Thoracic aorta (tissue), 2 donors: ENCODE measurements at places on chromosomes 7 and 10. TPM values are rescaled to one million over a fixed set of nuclear protein-coding genes. Genes with fewer than 3 reads are reported as not detected.

Gene ESYT2
- 218 TPM for total RNA-seq

Gene AS3MT
- total RNA-seq = 5.6 TPM

DNA sequence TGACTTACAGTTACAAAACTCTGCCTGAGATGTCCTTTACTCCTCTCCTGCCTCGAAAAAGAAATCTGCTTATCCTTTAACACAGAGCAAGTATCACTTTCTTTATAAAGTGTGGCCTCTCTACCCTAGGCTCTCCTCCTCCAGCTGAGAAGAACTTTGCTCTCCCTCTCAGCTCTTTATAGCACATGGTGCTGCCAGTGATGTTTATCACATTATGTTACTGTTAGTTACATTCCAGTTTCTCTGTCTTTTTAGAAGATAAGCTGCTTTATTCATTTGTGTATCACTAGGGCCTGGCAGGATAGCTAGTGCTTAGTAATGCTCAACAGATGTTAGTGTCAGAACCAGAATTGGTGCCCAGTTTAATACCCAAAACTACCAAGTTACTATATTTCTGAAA lies 41.1 kb upstream of the TMEM229A start:
- DNase-seq = no peak

GRCh38 chr10:93554316-93554663 lies 12.2 kb upstream of the FFAR4 start:
- no peak for DNase-seq

Gene OR2F1
- total RNA-seq = not detected

DNA sequence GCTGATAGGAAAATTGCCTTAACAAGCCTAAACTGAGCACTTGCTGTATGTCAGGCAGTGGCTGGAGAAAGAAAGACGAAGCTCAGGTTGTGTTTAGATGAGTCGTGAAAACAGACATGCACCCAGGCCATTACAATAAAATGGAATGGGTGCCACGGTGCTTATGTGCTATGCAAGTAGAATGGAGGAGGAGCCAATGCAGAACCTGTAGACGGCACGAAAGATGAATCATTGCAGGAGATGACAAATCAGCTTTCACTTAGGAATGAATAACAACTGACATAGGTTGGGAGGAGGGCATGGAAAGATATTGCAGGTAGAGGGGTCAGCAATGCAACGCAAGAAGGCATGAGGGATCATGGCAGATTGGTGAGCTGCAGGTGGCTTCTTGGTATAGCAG lies 61.2 kb upstream of the ARHGAP21 start:
- DNase-seq = no peak

DNA sequence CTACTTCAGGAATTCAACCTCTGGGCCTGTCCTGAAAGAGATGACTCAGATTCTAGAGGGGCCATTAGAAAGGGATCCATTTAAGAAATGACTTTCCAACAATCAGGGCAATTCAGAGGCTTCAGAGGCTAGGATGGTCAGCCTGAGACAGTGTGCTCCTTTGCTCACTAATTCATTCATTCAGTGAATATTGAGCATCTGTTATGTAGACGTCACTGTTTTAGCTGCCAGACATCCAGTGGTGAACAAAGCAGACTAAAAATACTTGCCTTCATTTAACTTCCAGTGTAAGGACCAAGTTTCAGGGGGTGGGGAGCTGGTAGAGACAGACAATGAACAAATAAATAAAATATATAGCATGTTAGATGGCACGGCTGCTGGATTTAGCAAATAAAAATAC lies 1.6 kb downstream of the KIAA1217 start:
- no peak for DNase-seq

Gene BRAF
- 31.5 TPM for total RNA-seq

GRCh38 chr7:140485500-140486265 lies 6.4 kb upstream of the MKRN1 start:
- DNase-seq = no peak

Gene MSMB
- not detected for total RNA-seq

Gene SSBP1
- total RNA-seq = 157 TPM

- DNase-seq = no peak
These were observed 7.7 kb upstream of the CPA1 start for GRCh38 chr7:130372402-130373165.

DNA sequence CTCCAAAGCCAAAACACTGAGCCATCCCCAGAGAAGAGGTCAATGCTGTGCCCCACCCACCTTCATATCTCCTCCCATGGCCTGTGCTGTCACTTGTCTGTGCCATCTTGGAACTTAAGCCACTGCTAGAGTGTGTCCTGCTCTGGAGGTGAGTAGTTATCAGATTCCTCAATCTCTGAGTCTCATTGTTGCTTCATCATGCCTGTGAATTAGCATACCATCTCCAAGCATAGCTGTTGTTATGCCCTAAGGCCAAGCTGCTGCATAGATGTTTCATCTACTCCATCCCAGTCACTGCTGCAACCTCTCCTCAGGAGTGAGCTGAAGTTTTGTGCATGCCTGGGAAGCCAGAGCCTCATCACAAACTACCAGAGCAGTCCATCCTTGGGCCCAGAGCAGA lies 349.0 kb downstream of the ZWINT start:
- no peak for DNase-seq

Gene AZGP1
- 2.3 TPM for total RNA-seq

GRCh38 chr10:11795101-11795920 lies 27.8 kb upstream of the PROSER2 start:
- no peak for DNase-seq

Gene PPP1R9A
- 5.7 TPM for total RNA-seq

GRCh38 chr10:18683427-18683826 lies 24.2 kb downstream of the ARL5B start:
- DNase-seq = no peak

Gene OR2A5
- not detected for total RNA-seq

DNA sequence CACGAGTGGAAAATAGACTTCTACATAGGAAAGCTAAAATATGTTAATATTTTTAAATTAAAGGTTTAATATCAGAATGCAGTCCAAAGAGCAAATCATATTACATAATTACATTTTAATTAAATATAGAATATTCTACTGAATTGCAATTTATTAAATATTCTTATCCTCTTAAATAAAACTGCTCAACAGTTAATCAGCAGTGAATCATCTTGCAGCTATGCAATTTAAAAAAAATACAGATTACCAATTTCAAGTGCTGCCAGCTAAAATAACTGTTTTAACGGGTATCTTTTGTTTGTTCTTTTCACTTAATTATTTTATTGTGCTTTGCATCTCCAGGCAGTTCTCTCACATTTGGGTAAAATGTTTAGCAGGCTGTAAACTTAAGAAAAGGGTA lies 82.2 kb downstream of the ZNRF2 start:
- no peak for DNase-seq

GRCh38 chr10:33337326-33337957 lies 3.0 kb upstream of the NRP1 start:
- DNase-seq = no peak

Gene GCK
- 1.6 TPM for total RNA-seq

Gene CALML5
- not detected for total RNA-seq

DNA sequence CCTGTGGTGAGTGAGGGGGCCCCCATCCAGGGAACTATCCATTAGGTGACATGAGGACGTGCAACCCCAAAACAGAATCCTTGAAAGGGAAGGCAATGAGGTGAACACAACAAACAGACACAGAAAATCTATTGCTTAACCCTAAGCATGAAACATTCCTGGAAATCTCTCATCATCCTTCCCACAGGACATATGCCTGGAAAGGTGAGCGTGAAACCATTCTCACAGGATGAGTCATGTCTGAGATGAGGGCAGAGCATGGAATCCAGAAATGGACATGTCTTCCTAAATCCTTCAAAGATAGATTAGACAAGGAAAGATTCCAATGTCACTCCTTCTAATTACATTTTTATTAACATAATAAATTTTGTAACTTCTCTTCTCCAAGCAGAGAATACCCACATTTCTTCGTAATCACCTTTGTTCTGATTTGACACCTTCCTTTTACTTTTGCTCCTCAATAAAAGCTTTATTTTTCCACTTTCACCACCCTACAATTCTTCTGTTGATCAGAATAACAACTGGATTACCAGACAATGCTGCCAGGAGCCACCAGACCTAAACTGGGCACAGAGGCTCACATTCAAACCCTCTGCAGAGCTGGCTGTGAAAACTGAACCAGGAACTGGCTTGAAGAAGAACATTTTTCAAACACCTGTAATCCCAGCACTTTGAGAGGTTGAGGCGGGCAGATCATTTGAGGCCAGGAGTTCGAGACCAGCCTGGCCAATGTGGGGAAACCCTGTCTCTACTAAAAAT lies 67.2 kb downstream of the COBL start:
- no peak for DNase-seq

DNA sequence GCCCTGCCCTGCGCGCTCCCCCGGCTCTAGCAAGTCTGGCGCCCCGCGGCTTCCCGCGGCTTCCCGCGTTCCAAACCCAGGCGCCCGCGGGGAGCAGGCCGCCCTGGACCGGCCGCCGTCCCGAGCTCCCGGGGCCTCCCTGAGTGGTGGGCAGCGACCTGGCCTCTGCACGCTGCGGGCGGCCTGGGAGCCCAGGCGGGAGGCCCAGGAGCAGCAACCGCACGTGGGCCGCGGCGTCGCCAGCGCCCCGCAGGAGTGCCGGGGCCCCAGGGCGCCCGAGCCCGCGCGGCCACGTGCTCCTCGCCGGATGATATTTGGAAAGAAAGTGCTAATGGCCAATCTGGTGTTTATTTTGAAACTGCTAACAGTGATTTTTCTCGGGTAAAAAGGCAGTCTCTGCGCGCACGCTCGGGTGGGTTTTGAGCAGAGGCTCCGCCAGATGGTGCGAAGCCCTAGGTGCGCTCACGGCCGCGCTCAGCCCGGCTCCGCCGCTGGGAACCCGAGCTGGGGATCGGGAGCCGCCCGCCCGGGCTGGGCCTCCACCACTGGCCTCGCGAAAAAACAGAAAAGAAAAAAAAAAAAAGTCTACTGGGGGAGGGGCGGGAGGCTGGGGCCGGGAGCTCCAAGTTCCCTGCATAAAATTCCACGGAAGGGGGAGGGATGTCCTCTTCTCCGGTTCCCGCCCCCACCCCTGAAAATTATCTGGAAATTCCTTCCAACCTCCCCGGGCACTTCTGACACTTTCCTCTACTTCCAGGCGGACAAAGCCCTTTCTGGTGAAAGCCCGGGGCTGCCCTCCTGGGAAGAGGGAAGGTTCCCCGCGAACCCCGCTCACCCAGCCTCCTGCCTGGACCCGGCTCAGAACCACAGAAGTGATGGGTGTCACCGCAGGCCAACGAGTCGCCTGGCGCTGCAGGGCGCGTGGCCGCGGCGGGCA lies 4.3 kb downstream of the EBF3 start:
- DNase-seq = no peak

DNA sequence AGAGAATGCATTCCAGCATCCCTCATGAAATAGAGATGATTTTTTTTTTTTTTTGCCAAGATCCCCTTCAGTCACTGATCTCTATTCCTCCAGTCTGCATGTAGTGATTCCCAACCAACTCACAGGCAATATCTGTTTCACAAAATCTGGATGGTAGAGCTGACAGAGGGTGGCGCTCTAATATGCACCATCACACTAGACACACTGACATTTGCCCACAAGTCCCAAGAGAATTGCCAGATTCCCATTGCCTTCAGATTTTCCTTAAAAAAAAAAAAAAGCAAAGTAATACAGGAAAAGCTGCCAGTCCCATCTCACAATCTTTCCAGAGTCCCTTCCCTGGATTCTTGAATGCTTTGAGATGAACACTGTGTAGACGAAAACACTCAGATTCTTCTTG lies 301.0 kb downstream of the SORCS1 start:
- no peak for DNase-seq

DNA sequence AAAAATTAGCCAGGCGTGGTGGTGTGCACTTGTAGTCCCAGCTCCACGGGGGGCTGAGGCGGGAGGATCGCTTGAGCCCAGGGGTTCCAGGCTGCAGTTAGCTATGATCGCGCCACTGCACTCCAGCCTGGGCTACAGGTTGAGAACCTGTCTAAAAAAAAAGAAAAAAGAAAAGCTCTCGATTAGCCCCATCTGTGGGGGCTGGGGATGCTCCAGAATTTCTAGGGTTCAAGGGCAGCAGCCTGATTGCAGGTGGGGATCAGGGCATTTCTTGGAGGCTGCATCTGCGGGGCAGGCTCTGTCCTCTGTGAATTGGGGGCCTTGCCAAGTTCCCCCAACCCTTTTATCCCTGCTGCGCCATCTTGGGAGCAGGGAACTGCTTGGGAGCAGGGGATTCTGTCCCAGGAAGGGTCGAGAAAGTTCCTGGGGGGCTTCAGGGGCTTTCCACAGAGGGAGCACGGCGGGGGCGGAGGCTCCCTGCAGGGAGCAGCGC lies 651 bp upstream of the ARPC1A start:
- no peak for DNase-seq

- DNase-seq = no peak
These were observed 35.4 kb downstream of the C7orf25 start for GRCh38 chr7:42876182-42877068.

GRCh38 chr10:109894516-109894915 lies 28.8 kb downstream of the XPNPEP1 start:
- peak; percentile 31 for DNase-seq

- no peak for DNase-seq
These were observed 123.6 kb downstream of the OAT start for GRCh38 chr10:124294811-124295770.

GRCh38 chr10:117448802-117449201 lies 73.6 kb upstream of the PDZD8 start:
- DNase-seq = no peak

DNA sequence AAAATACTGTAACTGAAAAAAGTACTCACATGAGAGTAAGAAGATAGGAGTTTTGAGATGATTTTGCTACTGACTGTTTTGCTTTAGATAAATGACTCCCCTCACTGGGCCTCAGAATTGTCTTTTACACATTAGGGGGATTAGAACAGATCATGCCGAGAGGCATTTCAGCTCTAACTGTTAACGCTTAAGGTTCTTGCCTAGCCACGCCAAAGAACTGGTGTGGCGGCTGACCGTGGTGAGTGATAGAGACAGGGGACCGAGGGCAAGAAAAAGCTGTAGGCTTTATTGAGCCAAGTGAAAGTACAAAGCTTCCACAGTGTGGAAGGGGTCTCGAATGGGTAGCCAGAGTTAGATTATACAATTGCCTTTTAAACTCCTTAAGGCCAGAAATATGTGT lies 368.5 kb upstream of the MYO3A start:
- no peak for DNase-seq

DNA sequence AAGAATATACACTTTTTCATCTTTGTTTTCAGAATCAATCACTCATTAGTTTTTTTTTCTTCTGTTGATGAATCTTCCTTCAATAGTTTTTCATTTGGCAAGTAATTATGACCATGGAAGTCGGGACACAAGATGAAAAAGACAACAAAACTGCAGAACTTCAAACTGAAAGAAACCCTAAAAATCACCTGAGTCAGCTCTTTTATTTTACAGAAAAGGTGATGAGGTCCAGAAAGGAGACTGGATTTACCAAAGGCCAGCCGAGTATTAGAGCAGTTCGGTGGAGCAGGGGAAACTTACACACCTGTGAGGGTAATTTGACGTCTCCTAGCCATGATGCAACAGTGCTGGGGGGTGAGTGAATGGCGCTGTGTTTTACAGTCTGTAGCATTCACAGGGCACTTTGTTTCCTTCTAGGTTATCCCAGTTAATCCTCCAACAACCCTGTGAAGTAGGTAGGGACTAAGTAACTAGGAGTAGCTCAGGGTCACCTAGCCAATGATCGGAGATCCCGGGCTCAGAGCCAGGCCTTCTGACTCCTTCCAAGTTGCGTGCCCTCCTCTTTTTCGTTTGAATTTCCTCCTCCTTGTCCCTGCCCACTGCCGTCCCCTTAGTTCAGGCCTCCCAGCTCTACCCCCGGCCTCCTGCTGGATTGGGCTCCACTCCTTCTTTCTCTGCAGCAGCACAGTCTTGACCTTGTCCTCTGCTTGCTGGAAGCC lies 14.0 kb downstream of the RBM20 start:
- DNase-seq = no peak

- no peak for DNase-seq
These were observed 920.9 kb downstream of the LRMDA start for GRCh38 chr10:76352300-76352699.

GRCh38 chr10:58017719-58018367 lies 249.9 kb downstream of the IPMK start:
- DNase-seq = no peak
